ENCODE measurements at places on chromosomes 6 and 20.

- no peak for ATAC-seq
Measured at GRCh38 chr6:116557893-116558292, 4.3 kb downstream of the CALHM4 start.

GRCh38 chr6:150371356-150371755 is 2.5 kb downstream of the IYD start:
- no peak for ATAC-seq

DNA sequence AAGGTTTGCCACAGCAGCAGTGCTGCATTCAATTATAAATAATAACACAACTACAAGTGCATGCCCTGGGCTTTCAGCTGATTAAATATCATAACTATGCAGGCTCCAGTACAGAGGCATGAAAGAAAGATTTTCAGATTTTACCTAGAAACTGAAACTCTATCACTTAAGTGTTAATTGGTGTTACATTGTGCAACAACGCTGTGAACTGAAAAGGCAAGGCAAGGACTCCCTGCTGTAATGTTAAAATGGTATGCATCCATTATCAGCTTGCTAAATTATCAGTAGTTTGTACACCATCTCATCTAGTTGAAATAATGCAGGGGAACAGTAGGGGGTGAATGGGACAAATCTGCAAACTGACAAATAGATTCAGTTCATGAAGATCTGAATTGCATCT is 976.7 kb upstream of the MANEA start:
- ATAC-seq: no peak

DNA sequence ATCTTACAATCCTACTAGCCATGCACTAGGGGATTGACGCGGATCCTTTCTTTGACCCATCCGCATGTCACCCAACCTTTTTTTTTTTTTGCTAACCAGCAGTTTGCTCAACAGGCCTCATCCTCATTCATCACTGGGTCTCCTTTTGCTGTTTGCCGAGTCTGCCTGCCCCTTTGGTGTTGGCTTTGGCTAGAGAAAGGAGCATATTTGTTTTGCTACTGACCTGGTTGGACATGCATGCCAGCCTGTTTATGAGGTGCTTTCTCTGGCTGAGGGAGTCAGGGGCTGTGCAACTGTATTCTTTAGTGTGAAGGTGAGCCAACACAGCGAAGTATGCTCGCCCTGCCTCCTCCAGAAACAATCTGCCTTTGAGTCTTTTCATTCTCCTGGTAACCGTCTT is 40.2 kb downstream of the E2F3 start:
- no peak for ATAC-seq

DNA sequence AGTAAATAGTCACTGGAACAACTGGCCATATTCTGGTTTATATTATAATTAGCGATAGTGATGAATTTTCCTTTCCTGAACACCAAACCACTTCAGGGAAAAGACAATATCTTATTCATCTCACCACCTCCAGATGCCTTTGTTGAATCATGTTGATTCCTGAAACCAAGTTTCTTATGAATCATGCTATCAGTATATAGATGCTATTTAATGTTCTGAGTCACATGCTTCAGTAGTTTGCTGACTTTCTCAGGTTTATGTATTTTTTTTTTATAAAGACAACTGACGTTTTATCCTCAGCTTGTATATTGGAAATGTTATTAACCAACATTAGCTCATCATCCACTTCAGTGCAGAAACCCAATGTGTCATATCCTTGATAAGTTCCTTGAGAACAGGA is 710.2 kb upstream of the POU3F2 start:
- no peak for ATAC-seq

GRCh38 chr6:158213925-158214674 is 46.0 kb downstream of the GTF2H5 start:
- peak; percentile 92 for ATAC-seq

- ATAC-seq: no peak
Measured at GRCh38 chr6:163423696-163424095, 9.2 kb downstream of the QKI start.

DNA sequence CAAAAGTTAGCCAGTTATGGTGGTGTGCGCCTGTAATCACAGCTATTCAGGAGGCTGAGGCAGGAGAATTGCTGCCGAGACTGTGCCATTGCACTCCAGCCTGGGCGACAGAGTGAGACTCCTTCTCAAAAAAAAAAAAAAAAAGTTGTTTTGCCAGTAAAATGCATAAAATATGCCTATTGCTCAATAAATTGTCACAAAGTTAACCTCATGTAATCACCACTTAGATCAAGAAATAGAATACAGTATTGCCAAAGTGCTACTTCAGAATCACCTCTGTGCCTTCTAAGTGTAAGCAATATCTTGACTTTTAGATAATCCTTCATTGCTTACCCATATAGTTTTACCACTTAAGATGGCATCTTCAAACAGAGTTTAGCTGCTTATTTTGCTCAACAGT is 80.7 kb downstream of the TRMT11 start:
- no peak for ATAC-seq

- ATAC-seq: no peak
Measured at GRCh38 chr6:19028201-19028600, 641.1 kb downstream of the RNF144B start.
